Foreskin fibroblast (primary cell): ENCODE measurements at places on chromosomes 4 and X.
A peak's percentile ranks its signal among the peaks of the same experiment; 100 is the strongest.

DNA sequence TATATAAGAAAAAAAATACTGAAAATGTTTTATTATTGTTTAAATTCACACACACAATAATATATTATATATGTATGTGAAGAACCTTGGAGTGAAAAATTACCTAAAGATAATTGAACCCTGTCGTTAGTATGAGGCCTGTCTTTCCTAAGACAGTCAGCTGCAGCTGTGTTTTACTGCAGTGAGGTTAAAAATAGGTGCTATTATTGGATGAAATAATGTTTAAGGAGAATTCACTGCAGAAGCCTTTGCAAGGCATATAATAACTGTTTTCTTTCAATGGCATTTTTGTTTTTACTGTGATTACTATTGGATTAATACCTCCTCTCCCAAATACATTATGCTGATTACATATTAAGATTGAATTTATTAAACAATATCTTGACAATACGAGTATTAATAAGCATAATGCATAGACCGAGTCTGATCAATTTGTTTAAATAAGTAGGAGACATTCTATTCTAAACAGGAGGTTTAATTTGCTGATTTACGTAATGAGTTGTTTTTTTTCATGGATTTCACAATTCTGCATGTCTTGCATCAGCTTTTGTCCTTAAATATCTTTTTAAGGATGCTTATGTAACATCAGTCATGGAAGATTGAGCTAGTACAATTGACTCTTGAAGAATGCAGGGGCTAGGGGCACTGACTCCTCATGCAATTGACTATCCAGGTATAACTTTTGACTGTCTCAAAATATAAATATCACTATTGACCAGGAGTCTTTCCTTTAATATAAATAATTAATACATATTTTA lies 1181.1 kb upstream of the PCDH7 start:
- no peak for DNase-seq

GRCh38 chr4:107624024-107624423 lies 96.0 kb downstream of the PAPSS1 start:
- DNase-seq, result no peak

DNA sequence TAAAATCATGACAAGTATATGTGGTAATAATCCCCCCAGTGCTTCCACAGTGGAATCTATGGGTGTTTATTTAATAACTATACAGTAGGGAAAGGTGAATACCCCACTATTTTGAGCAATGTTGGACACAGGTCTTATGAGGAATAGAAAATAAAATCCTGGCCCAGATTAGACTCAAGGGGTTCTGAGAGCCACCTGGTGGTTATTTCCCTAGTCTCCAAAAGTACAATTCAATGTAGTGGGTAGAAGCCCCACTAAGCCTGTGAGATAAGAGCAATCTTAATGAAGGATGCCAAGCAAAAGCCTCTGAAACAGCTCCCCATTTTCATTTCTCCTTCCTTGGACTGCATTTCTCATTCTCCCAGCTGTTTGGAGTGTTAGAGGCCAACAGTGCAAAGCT lies 328.2 kb upstream of the NR3C2 start:
- DNase-seq, result no peak

DNA sequence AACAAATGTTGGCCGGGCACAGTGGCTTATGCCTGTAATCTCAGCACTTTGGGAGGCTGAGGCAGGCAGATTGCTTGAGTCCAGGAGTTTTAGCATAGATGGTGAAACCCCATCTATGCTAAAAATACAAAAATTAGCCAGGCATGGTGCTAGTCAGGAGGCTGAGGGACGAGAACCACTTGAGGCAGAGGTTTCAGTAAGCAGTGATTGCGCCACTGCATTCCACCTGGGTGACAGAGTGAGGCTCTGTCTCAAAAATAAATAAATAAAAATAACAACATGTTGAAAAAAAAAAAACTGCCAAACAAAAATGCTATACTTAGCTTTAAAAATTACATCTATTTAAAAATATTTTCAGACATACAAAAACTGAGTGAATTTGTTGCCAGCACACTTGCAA lies 374.2 kb upstream of the SMIM31 start:
- no peak for DNase-seq

DNA sequence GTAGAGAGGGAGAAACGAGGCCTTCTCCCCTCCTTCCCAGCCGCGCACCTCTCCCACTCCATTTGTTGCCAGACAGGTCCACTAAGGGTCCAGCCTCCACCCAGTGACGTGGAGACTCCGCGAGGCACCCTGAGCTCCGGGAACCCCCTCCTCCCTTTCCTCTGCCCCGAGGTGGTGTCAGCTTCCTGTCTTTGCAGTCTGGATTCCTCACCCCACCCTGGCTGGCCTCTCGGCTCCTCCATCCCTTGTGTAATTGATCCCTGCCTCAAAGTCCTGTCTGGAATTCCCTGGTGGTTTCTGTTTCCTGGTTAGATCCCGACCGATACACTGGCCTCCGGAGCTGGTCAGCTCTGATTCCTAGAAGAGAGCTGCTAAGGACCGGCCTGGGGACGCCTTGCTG lies 105.9 kb upstream of the SCOC start:
- DNase-seq, result no peak

DNA sequence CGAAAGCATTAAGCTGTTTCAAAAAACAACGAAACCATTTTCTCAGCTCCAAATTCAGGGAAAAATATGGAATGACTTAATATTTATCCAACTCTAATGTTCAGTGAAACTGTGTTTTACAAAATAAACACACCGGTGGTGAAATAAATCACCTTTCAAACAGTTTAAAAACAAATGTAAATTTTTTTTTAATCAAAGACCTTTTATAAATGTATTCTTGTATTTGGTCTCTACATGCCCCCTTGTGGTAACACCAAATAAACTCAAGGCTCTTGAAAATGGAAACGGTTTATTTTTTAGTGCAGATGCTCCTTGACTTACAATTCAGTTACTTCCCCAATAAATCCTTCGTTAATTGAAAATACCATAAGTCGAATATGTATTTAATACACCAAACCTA lies 45.8 kb upstream of the ITM2A start:
- DNase-seq, result peak; percentile 24

- no peak for DNase-seq
Observed at GRCh38 chrX:20399728-20400414, 133.2 kb upstream of the RPS6KA3 start.

DNA sequence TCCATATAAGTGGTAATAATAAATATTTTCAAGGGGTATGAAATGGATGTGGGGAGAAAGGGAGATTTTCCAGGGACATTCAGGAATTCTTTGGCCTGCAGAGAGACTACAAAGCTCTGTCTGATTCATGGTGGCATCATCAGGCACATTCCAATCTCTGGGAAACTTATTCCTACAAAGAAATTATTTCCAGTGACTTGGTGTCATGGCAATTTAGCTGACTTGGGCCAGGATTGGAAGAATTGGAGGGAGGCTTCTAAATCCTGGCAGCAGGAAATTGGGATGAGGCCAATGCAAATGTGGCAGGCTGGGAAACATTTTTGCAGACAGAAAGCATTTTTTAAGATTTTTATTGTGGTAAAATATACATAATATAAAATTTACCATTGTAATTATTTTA lies 204.6 kb downstream of the RTL9 start:
- peak; percentile 55 for DNase-seq

DNA sequence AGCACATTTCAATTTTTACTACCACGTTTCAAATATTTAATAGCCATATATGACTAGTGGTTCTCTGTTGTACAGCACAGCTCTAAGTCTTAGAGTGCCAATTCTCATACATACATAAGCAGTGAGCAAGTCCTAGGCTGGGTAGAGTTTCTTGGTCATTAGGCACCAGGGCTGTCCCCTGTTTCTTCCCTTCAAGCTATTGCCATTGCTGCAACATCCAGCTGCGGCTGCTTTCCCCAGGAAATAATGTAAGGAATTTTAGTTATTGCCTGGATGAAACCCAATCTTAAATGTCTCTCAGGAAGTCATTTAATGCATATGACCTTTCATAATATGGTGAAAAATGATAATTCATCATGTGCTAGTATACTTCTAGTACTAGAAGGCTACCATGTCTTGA lies 74.1 kb upstream of the PPP3CA start:
- peak; percentile 36 for DNase-seq
